Occipital lobe (tissue), 3 donors: ENCODE measurements at places on chromosomes 1 and 21.
A peak's percentile ranks its signal among the peaks of the same experiment; 100 is the strongest.

GRCh38 chr1:154181944-154182343, 10.0 kb downstream of the TPM3 start:
- no peak for DNase-seq

- DNase-seq: no peak
Observed at GRCh38 chr1:209861242-209861641, 33.5 kb downstream of the UTP25 start.

GRCh38 chr1:30777060-30777903, 19.7 kb upstream of the LAPTM5 start:
- no peak for DNase-seq

GRCh38 chr1:1234180-1234808, 2.3 kb downstream of the B3GALT6 start:
- DNase-seq: no peak

DNA sequence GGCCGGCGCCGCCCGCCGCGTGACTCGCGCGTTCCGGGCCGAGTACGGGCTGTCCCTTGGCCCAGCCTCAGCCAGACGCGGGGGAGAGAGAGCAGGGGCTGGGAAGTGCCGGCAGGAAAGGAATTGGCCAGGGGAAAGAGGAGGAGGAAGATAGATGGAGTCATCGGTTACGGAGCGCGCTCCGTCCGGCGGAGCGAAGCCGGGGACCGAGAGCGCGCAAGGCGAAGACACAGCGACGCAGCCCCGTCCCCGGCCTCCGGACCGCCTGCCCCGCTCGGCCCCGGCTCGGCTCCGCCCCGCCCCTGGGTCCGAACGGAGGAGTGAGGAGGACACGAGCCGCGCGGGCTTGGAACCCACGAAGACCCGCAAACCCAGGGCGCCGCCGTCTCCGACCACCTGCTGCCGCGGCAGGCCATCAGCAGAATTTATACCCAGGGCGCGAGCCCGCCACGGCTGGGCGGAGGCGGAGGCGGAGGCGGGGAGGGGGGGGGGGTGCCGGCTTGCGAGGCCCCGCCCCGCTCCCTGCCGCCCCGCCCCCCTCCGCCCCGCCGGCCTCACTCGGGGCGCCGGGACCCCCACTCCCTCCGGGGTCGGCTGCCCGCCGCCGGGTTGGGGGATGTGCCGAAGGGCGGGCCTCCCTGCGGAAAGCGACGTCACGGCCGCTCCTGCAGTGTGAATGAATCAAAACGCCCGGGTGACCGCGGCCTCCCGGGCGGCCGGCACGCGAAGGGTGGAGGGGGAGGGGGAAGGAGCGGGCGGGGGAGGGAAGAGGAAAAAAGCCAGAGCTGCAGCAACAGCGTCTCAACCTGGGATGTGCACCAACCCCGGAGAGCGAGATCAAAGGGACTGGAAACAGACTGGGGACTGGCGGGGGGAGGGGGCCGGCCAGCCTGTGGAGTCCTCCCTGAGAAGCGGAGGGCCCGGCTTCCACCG, at the start of gene LHX4:
LHX4 (plus strand) TSS at position 782 of the 933 bp plus-strand sequence. CDS start 266 bp downstream, outside the sequence.
- no peak for DNase-seq

- no peak for DNase-seq
Observed at GRCh38 chr1:115331558-115332331, 6.3 kb downstream of the NGF start.

DNA sequence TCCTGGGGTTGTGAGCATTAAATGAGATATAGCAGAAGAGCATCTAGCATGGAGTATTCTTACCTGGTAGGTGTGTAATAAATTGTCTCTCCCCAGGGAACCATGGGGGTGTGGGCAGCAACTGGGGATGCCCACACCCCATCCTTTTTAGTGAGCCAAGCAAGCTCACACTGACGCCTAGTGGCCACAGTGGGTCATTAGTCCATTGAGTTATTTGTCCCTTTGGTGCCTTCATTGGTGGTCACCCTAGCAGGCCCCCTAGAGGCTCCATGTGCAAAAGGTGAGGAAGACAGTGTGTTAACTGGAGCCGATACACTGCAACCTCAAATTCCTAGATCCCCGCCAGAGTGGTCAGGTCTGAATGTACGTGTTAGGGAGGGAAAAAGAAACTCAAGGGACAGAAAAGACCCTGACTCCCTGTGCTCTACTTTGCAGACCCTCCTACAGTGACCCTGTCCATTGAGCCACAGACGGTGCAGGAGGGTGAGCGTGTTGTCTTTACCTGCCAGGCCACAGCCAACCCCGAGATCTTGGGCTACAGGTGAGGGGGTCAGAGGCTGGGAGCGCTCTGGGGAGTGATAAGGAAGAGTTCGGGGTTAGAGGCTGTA, 93.3 kb upstream of the CD1D start:
- DNase-seq: no peak

- no peak for DNase-seq
Observed at GRCh38 chr1:177309880-177310279, 139.1 kb downstream of the BRINP2 start.

DNA sequence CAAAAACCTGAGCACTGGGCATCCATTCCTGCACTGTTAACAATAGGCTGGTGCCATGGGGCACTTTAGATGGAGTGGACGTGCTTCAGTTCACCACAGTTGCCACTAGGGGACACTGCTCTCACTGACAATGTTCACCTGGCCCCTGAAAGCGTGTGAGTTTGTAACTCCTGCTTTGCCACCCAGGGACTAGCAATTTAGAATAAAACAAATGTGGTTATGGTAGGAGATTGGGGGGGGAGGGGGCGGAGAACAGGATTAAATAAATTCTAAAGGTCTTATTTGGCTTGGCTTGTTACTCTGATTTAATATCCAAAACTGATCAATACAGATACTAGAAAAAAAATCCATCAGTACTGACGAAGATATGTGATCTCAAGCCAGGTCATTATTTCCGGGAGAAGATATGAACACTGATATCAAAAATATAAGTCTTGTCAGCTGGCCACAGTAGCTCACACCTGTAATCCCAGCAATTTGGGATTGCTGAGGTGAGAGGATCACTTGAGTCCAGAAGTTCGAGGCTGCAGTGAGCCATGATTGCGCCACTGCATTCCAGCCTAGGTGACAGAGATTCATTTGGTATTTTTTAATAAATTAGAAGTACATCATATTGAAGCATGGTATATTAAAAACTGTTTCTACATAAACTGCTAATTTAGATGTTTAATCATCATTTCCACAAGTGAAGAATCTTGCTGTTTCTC, 23.2 kb downstream of the INTS7 start:
- no peak for DNase-seq

DNA sequence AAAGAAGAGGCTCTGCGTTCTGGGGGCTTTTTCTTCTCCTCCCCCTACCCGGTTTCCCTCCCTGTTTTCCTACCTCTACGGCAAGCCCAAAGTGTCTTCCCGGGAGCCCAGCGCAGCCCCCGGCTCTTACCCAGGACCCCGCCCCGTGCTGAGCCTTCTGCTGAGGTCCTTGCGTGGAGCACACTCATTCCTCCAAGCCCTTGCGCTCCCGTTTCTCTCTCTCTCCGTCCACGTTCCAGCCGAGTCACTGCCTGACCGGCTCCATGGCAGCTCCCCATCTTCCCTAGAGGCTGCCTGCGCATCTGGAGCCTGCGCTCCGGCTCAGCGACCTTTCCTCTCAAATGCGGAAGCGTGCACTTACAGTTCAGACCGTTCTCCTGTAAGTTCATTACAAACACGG, 24.9 kb upstream of the PDXK start:
- DNase-seq: no peak

DNA sequence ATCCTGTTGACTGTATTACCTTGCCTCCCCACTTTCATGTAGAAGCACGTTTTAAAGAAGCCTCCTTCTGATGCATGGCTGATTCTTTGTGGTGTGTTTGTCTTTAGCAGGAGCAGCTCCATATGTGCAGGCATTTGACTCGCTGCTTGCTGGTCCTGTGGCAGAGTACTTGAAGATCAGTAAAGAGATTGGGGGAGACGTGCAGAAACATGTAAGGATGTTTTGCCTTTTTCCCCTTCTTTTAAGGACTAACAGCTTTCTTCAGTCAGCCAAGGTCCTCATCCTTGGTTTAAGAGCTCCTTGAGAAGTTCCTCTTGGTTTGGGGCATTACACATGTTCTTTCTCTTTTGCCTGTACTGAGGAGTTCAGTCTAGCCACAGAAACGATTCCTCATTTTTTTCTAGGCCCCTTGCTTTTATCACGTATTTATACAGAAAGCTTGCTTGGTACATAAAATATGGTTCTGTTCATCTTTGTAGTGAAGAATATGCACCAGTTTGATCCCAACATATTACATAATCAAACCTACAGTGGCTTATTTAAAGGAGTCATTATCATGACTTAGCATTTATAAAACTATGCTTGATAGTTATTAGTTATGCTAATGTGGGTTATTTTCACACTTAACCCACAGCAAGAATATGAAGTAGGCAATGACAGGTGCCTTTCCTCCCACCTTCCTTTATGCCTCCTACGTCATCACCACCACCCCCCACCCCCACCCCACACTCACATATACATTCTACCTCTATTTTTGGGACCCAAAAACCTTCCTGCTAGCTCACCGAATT, 19.6 kb downstream of the CAP1 start:
- no peak for DNase-seq

GRCh38 chr1:91314643-91315042, 90.0 kb downstream of the HFM1 start:
- DNase-seq: no peak

- DNase-seq: no peak
Observed at GRCh38 chr1:157715736-157716135, 15.2 kb upstream of the FCRL3 start.

- no peak for DNase-seq
Observed at GRCh38 chr1:36894824-36895223, 139.5 kb downstream of the GRIK3 start.

DNA sequence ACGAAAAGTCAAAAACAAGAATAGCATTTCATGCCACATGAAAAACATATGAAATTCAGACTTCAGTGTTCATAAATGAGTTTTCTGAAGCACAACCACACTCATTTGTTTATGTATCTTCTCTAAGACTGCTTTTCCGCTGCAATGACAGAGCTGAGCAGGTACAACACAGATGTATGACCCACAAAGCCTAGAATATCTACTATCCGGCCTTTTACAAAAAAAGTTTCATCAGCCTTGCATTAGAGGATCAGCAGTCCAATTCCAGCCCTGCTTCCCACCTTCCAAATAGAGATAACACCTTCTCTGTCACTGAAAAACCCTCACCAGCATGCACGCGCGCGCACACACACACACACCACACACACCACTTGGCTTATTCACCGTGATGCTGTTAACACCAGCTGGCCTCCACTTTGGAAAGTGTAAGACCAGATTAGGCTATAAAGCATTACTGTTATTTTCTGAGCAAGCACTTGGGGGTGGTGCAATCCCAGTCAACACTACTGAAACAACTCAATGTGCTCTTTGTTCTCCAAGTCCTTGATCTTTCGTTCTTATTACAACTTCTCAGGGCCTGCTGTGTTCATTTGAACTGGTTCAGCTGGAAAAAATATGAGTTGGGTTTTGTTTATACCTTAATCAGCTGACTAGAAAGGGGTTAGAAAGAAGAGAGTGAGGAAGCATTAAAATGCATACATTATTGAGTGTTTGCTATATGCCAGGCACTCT, 90.0 kb downstream of the GLUL start:
- DNase-seq: peak; percentile 23

- no peak for DNase-seq
Observed at GRCh38 chr1:172139196-172139595, 281.3 kb upstream of the C1orf105 start.

DNA sequence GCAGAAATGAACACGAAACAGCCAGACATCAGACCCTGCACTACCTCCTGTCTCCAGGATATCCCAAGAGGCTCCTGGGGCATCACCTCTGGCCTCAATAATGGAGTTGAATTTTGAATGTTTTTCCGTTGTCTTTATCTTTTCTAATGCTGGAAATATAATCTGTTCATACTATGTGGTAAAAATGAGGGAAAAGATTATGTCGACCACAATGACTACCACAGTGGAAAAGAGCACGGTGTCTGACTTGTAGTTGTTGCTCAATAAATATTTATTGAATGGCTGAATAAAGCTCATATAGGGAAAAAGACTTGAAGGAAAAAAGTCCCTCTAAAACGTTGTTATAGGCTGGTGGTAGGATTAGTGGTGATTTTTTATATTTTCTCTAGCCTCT, 44.6 kb upstream of the ROR1 start:
- DNase-seq: no peak

DNA sequence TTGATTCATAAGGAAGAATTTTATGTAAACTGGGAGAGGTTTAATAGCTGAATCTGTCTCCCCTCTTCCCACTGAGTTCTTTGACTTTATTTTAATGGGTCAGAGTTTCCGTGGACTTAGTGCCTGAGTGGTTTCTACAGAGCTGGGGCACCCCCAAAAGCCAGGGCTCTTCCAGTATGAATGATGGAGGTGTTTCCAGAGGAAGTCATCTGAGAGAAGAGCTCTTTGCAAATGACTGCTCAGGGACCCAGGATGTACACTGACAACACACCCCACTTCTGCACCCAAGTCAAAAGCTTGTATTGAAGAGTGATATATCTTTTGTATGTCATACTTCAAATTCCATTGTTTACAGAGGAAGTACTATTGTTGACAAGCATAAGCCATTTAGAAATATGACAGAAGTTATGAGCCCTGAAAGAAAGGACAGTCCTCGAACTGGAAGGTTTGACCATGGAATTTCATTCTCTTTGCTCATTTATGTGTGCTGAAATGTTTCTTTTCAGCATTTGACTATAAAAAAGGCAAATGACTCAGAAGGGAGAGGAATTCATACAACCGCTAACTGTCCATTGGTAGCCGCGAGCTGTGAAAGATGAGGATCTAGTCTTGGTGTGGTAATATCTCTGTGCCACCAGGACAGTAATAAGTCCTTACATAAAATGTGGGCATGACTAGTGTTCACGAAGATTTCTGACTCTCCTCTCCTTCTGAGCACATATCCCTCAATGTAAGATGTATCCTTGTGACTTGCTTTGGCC, 25.4 kb upstream of the LMX1A start:
- DNase-seq: no peak

DNA sequence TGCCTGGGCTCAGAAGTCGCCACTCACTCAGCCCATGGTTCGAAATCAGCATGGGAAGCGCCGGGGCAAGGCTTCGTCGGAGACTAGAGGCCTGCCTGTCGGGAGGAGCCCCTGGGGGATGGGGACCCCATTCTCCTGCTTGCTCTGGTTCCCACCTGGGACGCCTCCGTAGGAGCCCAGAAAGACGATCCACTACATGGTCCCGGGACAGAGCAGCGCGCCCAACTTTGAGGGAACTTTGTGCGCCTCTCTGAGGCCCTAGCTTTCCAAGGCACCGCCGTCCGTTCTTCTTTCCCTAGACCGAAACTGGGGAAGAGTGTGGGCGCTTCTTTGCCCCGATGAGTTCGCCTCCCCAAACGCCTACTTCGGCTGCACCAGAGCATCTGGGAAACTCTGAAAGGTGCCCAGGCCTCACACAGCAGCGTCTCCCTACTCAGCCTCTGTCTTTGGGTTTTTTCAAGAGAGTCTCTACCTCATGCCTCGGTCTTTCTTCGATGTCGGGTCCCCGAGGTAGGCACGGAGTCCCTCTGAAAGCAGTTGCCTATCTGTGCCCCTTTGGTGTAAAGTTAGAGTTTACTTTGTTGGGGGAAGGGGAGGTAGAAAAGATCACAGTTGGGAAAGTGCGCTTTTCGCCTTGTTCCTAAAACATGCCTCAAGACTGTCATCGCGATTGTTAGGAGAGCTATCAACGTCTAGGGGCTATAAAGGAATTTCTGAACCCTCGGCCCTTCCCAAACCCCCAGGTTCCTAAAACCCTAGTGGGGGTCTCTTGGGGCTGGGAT, 14.0 kb downstream of the NR5A2 start:
- DNase-seq: no peak
